ENCODE measurements at places on chromosomes 1 and 21.

DNA sequence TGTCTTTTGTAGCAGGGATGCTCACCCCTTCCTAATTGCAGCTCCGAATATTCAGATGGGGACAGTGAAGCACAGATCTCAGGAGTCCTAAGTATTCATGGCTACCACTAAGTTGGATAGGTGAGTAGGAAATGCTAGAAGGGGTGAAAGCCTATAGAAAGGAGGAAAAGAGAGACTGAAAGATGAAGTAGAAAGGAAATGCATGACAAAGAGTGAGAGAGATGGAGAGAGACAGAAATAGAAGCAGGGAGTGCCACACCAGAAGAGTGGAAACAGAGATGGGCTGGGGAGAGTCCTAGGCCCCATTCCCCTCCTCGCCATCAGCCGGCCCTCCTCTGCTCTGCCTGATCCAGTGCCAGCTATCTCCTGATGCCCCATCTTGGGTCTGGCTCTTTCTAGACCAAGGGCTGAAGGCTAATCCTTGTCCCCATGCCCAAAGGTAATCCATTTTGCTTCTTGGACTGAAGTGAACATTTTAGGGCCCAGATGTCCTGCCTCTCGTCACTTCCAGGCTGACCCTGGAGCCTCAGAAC lies 2.0 kb downstream of the PEA15 start:
- no peak for DNase-seq

- DNase-seq: no peak
Measured at GRCh38 chr1:41218152-41218551, 24.0 kb downstream of the SCMH1 start.

- no peak for DNase-seq
Measured at GRCh38 chr21:35043549-35043948, 5.6 kb downstream of the RUNX1 start.

DNA sequence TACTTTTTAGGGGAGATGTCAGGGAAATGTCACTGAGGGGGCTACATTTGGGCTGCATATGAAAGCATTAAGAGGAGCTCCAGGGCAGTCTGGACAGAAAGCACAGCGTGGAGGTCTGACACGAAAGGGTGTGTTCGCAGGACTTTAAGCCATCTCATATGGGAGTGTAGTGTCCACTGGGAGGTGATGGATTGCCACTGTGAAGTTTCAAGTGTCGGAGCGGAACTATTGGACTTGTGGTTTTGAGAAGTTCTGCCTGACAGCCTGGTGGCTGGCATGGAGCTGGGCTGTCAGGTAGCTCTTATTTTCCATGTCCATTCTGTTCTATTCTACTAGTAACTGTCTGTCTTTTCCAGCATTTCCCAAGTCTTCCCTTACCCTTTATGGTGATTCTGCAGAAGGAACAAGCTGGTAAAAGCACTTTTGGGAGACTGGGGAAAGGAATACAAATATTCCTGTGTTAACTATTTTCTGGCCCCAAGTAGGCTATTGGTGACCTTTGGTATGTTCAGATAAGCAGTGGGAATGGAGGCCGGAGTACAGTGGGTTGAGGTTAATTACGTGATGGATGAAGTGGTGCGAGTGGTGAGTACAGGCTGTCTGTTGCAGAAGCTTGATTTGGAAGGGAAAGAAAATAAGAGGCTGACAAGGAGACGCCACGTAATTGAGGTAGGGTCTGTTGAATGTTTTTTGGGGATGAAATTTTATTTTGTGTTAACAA lies 19.3 kb downstream of the B3GALT5 start:
- no peak for DNase-seq

DNA sequence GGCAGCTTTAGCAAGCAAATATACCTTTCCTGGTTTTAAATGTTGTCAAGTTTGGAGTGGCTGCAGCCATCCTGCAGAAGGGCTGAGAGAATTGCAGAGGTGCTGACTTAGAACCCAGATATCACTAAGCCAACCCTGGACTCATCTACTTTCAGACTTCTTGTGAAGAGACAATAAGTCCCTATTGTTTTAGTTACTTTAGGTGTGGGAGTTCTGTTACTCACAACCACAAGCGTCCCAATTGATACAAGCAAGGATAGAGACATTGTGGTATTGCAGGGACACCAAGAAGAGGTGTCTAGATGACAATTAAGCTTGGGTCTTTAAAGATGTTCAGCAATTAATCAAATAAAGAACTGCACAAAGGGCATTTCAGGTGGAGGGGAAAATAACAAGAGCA lies 8.8 kb upstream of the ETV3 start:
- no peak for DNase-seq

- DNase-seq: no peak
Measured at GRCh38 chr1:33365560-33365997, 44.7 kb upstream of the A3GALT2 start.

DNA sequence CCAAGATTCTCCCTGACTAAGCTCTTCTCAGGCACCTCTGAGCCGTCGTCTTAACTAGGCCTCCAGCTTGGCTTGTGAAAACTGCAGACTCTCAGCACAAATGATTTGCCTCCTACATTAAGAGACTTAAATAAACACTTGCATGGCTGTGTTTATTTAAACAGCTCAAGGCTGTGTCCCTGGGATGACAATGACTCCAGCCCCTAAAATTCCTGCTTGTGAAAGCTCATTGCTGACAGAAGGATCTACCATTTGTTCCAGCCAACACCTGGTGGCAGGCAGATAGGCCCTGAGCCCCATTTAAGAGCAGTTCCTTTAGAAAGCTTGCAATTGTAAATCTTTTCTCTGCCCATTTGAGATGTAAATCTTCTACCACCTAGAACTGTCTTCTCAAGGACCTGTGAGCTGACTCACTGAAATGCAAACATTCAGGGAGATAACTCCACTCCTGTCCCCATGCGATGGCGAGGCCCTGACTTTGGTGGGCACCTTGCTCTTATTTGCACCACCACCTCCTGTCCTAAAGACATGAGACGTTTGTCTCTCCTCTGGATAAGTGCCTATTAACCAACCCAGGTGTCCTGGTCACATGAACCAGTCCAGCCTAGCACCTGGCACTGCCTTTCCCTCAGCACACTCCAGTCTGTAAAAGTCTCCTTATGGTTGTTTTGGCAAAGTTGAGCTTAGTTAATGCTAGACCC lies 15.1 kb upstream of the PCP4 start:
- DNase-seq: no peak

GRCh38 chr21:29462479-29462878 lies 163.8 kb downstream of the BACH1 start:
- DNase-seq: no peak

- no peak for DNase-seq
Measured at GRCh38 chr1:246971090-246971721, 36.7 kb downstream of the ZNF695 start.

GRCh38 chr21:42360317-42360716 lies 6.0 kb downstream of the TFF1 start:
- no peak for DNase-seq

- DNase-seq: no peak
Measured at GRCh38 chr1:169491845-169492281, 6.1 kb upstream of the SLC19A2 start.

DNA sequence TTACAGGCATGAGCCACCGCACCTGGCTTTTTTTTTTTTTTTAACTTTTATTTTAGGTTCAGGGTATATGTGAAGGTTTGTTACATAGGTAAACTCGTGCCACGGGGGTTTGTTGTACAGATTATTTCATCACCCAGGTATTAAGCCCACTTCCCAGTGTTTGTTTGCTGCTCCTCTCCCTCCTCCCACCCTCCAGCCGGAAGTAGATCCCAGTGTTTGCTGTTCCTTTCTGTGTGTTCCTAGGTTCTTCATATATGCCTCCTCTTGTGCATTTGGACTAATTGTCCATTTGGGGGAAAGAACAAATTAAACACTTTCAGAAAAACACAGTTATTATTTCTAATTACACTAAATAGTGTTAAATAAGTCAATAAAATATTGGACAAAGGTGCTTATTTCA lies 1.1 kb upstream of the SLC2A7 start:
- DNase-seq: no peak

DNA sequence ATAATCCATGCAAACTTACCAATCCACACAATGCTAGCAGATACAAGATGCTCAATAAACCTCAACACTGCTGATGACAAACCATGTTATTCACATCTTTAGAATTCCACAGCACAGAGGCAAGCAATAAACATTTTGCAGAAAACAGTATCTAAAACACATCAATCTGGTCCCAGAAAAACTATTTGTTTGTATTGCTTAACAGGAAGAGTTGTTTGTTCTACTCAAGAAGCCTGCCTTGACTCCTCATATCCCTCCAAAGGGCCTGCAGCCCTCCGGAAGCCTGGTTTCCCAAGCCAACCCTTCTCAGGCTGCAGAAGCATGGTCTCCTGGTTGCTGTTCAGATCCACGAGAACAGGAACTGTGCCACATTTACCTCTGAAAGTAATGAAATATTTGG lies 139.7 kb downstream of the RERE start:
- no peak for DNase-seq

- no peak for DNase-seq
Measured at GRCh38 chr21:43363506-43364260, 63.2 kb downstream of the SIK1 start.

DNA sequence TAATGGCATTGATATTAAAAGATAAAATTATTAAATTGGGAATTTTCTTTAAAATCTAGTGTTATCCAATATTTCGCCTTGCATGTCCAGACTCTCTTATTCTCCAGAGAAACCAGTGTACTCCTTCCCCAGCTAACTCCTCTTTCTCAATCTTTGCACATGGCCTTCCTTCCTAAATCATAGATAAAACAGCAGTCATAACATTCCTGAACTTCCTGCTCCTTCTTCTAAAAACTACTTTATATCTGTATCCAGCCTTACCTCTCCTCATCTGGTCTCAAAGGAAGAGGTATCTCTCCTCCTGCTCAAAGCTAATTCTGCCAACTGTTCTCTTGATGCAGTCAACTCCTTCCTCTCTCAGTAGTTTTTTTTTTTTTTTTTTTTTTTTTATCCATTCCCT lies 39.5 kb upstream of the NEK7 start:
- DNase-seq: no peak

DNA sequence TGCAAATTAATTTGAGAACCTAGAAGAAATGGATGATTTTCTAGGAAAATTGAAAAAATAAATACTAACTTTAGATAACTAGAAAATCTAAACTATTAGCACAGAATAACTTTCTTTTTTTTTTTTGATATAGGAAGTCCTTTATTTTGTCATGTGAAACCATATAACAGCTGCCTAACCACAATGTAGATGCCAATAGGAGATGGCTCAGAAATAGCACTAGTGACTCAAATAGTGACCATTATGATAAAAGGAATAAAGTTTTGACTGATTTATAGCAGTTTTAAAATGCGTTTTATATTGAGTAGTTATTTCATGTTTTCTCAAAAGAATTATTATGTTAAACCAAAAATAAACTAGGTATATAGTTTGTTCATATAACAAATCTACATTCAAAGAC lies 158.0 kb upstream of the CACYBP start:
- DNase-seq: no peak

DNA sequence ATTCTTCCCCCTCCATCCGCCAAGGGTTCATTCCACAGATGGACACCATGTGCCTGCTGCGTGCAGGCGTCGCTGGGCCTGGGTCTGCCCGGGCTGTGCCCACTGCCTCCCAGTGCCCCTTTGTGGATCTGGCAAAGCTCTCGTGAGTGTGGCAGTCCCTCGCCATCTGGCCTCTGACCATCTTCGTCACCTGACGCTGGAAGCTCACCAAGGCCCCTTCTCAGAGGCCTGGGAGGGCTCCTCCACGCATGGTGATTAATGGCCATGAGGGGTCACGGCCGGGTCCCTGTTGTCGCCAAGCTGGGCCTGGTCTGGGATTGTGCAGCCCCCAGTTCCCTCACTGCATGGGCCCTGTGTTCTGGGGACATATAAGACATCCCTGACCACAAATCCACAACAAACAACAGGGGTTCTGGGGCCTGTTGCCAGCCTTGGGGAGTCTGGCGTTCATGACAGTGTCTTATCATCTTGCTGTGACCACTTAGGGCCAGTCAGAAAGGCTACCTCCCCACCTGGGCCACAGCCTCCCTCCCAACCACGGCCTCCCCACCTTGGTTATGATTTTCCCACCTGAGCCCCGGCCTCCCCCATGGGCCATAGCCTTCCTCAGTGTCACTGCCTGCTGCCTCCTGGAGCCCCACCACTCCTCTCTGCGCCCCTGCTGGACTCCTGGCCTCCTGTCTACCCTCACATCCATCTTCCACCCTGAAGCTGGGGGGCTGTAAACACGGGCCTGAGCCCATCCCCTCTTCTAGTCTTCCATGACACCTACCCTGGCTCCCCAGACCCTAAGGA lies 27.9 kb downstream of the SLC45A1 start:
- no peak for DNase-seq

DNA sequence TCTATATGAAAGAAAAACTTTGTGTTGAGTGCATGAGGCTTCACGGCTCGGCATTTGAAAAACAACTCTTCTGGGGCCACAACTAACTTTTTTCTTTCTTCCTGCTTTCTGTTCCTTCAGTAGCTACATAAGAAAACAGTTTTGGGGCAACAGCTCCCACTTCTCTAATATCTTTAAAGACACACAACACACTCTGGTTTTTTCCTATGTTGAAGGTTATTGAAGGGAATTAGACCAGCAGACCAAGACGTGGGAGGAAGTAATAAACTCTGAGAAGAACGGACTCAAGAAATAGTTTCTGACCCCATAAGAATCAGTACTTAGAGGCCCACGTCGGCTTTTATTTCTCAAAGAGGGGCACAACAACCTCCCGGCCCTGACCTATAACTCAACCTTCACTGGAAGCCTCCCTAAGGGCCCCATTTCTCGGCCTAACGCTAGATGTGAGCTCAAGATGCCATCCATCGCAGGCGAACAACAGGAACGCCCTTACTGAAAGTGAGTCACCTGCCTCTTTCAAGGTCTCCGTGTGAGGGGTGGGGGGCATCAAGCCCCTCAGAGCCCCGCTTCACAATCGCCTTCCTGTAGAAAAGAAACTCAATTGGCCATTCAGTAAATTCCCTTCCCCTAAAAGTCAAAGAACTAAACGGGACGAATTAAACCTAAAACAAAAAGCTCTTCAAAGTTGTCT lies 844 bp downstream of the ZMYM6 start:
- peak; percentile 11 for DNase-seq

GRCh38 chr1:181038399-181038873 lies 4.7 kb downstream of the MR1 start:
- no peak for DNase-seq

DNA sequence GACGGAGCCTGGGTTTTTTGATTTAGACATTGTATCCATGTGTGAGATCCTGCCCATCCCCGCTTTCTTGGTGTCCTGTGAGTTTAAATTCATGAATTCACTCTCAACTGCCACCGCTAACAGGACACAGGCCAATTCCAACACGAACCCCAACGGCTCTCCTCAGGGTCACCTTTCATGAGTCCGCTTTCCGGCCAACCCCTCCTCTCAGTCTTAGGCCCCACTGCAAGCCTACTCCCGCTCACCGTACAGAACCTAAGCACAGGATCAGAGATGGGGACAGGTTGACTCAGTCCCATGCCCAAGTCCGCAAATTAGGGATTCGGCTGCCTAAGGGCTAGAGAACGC lies 238 bp upstream of the SCP2 start:
- DNase-seq: no peak

DNA sequence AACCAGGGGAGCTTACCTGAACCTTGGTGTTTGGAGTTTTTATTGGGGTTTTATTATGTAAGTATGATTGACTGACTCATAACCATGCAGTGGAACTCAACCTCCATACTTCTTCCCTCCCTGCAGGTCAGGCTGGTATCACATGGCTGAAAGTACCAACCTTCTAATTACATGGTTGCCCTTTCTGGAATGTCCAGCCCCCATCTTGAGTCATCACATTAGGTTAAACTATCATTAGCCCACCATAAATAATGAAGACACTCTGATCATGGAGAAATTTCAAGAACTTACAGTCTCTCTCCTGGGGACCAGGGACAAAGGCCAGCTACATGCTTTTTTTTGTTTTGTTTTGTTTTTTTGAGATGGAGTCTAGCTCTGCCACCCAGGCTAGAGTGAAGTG lies 19.2 kb upstream of the DPH5 start:
- DNase-seq: no peak

- DNase-seq: no peak
Measured at GRCh38 chr1:63533931-63534330, 10.6 kb downstream of the EFCAB7 start.

All from GM04503 (cell line).